ENCODE measurements at places on chromosomes 6 and 20. TPM values are rescaled to one million over a fixed set of nuclear protein-coding genes. Genes with fewer than 3 reads are reported as not detected.

DNA sequence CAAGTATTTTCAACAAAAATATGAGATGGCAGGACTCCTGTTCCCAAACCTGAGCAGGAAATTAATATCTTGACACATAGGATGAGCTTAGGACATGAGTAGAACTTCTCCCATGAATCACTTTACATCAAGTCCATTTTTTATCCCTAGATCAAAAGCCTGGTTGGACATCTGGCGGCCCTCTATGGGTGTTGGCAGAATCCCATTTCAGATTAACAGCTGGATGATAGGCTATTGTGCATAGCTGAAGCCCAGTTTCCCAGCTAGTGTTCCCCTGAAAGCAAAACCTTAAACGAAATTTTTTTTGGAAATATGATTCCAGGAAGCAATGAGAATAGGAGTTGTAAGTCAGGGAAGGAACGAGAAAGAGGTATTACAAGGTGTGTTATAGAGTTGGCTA lies 449.4 kb upstream of the CHD6 start:
- no peak for DNase-seq

DNA sequence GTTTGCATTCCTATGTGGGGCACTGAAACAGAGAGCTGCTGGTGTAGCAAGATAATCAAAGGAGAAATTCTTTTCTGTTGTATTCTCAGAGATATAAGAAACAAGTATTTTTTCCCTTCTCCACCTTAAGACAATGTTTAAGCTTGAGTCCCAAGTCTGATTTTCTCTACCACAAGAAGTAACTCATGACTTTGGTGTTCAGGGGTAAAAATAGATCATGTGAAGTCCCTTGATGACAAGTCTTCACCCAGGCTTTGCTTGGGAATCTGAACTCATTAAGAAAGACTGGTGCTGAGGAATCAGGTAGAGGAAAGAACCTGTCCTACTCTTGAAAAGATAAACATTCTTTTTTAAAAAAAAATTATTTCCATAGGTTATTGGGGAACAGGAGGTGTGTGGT lies 205.6 kb downstream of the ALDH8A1 start:
- no peak for DNase-seq

DNA sequence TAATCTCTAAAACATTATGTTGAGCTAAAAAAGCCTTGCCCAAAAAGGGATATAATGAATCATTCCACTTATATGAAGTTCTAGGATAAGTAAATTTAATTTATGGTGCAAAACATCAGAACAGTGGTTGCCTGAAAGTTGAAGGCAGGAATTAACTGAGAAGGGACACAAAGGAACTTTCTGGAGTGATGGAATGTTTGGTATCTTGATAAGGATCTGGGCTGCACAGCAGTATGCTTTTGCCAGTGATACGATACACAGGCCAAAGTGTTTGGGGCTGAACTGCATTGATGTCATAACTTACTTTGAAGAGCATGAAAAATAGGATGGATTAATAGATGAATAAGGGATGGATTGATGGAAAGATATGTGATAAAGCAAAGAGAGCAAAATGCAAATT lies 146.1 kb upstream of the LRFN2 start:
- DNase-seq, result no peak

DNA sequence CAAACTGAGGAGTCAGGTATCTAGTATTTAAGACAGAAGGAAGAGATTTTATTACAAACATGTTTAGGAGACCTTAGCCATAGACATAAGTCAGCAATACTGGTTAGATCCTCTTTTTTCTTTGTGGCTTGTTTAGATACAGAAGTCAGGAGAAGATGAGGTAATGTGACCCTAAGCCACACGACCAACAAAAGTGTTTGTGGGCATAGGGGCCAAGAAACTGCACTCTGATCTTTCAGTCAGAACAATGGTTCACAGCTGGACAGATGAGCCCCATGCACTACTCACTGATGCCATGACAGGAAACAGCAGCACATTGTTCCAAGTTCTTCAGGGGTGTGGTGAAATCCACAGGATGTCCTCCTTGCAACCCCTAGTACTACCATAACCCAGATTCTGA lies 238.5 kb upstream of the RAB32 start:
- no peak for DNase-seq

- DNase-seq, result no peak
Observed at GRCh38 chr6:144305985-144306384, 20.9 kb downstream of the UTRN start.

Gene HLA-DMB
- polyA plus RNA-seq, result 4.7 TPM

Gene MUCL3
- 0.06 TPM for polyA plus RNA-seq
